ENCODE measurements at places on chromosomes 2 and 18. TPM values are rescaled to one million over a fixed set of nuclear protein-coding genes. Genes with fewer than 3 reads are reported as not detected.

RNASEH1 gene
- total RNA-seq = 56.5 TPM

BOK gene
- total RNA-seq = 27.5 TPM

RIT2 gene
- not detected for total RNA-seq

LCT gene
- total RNA-seq = 0.04 TPM

PSME4 gene
- total RNA-seq = 50.8 TPM
